ENCODE measurements at places on chromosomes 12 and 14. TPM values are rescaled to one million over a fixed set of nuclear protein-coding genes. Genes with fewer than 3 reads are reported as not detected.

Gene POTEM
- not detected for total RNA-seq

Gene CLEC7A
- 7.7 TPM for total RNA-seq

Gene P3H3
- not detected for total RNA-seq

Gene RPS6KA5
- total RNA-seq, result 27.9 TPM

Gene CCDC60
- not detected for total RNA-seq

Gene GPR135
- total RNA-seq, result 1.8 TPM

Gene CABP1
- total RNA-seq, result not detected

Gene CCDC175
- total RNA-seq, result not detected

Gene TPH2
- not detected for total RNA-seq

Gene KLHL33
- total RNA-seq, result 0.31 TPM

Gene NOVA1
- not detected for total RNA-seq

Gene PAPLN
- 0.24 TPM for total RNA-seq

Gene ZNF891
- 3.1 TPM for total RNA-seq

Gene TAS2R19
- 3.8 TPM for total RNA-seq

Gene PLCZ1
- not detected for total RNA-seq

Gene RERG
- total RNA-seq, result not detected

Gene PLEKHD1
- 0.78 TPM for total RNA-seq

Gene NKX2-1
- total RNA-seq, result not detected

Gene MGST1
- total RNA-seq, result 0.63 TPM

Gene SMAGP
- 26.2 TPM for total RNA-seq

Gene OR6J1
- total RNA-seq, result not detected

Gene ADAMTS20
- total RNA-seq, result not detected

Gene TMEM119
- 0.70 TPM for total RNA-seq

Gene MANSC4
- total RNA-seq, result not detected
